ENCODE measurements at places on chromosomes 16 and 17. TPM values are rescaled to one million over a fixed set of nuclear protein-coding genes. Genes with fewer than 3 reads are reported as not detected.

DNA sequence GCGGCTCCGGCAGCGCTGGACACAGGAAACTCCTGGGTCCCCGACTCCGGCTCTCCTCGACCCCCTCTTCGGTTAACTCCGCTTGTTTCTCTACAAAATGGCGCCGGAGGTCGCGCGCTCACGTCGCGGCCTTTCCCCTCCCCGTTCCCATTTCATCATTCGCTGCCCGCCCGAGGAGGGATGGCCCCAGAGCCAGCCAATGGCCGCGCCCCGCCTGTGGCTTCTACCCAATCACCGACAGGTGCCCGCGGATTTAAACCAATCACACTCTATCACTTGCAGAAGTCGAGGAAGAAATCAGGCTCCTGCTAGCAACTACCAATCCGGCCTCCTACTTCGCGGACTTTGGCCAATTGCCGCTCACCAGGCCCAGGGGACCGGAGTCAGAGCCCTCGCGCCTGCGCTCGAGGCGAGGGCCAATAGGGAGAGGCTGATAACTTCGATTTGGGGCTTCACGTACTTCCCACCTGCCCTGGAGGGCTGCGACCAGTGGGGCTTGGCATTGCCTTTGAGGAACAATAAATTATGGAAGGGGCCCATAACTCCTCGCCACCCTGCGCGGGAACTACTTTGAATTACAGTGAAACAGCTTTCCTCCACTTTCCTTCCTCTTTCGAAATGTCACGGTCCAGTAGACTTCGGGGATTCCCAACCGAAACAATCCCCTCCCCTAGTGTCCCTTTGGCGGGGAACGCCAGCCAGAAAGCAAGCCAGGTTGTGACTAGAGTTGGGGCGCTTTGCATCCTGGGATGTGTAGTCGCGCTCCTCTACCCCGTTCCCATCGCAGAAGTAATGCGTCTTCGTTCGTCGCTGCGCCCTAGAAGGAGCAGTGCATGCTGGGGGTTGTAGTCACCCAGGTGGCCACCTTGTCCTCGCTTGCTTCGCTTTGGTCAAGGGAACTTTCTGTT lies at the start of gene CNOT1:
TSS of gene CNOT1 (minus strand) at position 94 of the 908 bp plus-strand sequence. CDS start 30,489 bp downstream, outside the sequence.
- peak; percentile 99 for DNase-seq

- DNase-seq, result no peak
Measured at GRCh38 chr16:59859676-59860402, 1125.7 kb upstream of the GOT2 start.

- DNase-seq, result peak; percentile 67
Measured at GRCh38 chr17:34499576-34499975, 79.8 kb upstream of the TMEM132E start.

Gene SOX8
- 8.9 TPM for total RNA-seq

- no peak for DNase-seq
Measured at GRCh38 chr17:36850790-36851189, 86.5 kb upstream of the LHX1 start.

- no peak for DNase-seq
Measured at GRCh38 chr16:56944954-56945839, 13.3 kb downstream of the HERPUD1 start.

DNA sequence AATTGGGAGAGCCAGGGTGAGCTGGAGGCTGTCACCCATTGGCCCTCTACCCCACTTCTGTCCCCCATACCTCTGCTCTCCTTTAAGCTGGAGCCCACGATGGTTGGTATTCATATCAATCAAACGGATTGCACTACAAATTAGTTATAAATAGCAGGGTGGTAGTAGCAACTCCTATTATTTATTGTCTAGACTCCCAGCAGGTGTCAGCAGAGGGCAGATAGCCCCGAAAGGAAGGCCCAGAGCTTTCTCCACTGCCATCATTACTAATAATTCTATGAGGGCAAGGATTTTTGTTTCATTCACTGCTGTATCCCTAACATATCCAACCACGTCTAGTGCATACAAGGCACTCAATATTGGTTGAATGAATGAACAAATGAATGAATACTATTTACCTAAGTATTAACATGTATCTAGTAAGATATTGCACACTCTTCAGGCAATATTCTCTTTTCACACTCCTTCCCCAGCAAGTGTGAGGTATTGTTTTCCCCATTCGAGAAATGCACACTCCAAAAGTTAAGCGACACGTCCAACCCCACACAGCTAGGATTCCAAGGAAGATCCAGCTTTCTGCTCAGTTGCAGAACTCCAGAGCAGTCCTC lies 6.3 kb downstream of the C17orf50 start:
- DNase-seq, result no peak

DNA sequence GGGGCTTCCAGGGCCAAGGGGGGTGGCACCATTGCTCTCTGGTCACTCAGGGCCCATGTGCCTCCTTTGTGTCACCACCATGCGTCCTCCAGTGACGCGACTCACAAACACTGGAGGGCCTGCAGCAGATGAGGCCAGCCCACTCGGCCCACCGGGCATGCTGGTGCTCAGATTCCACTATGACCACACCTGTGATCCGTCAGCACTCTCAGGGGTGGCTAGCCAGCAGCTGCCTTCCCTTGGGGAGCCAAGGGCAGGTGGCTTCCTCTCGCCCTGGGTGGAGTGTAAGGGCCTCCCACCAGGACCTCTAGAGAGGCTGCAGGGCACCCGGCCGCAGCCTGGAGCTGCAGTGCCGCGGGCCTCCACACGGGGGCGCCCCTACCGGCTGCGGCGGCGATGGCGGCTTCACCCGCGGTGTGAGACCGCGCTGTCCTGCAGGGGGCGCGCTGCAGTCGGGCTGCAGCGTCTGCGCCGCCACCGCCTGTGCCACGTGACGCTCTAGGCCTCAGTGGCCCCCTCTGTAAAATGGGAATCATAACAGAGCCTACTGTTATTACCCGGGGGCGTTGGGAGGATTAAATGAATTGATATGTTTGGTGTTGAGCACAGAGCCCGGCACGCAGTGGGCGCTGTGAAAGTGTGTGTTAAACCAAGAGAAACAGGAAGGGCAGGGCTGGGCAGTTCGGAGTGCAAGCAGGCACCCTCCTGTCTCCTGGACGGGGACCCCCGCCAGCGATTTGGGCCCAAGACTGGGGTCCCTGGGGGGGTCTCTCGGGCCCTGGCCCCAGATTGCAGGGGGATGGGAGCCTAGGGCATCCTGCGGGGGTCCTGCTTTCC lies 192.4 kb upstream of the GSE1 start:
- DNase-seq, result peak; percentile 78
